ENCODE measurements at places on chromosomes 11 and 22. TPM values are rescaled to one million over a fixed set of nuclear protein-coding genes. Genes with fewer than 3 reads are reported as not detected.

Gene FOLR3
- polyA plus RNA-seq, result 0.95 TPM

Gene HORMAD2
- not detected for polyA plus RNA-seq

Gene RCOR2
- polyA plus RNA-seq, result 0.64 TPM

Gene SCGB1A1
- not detected for polyA plus RNA-seq

Gene SAMM50
- 18.7 TPM for polyA plus RNA-seq

Gene PATE2
- polyA plus RNA-seq, result not detected

Gene OR51B4
- polyA plus RNA-seq, result not detected

Gene ANAPC15
- 80.0 TPM for polyA plus RNA-seq

Gene HBG1
- polyA plus RNA-seq, result not detected

Gene PHLDA2
- 8.9 TPM for polyA plus RNA-seq

Gene SMCO4
- polyA plus RNA-seq, result 40.9 TPM

Gene MRGPRX4
- not detected for polyA plus RNA-seq

Gene PLAAT2
- polyA plus RNA-seq, result 0.30 TPM

Gene CHID1
- polyA plus RNA-seq, result 56.3 TPM

Gene CELSR1
- 0.71 TPM for polyA plus RNA-seq

Gene FGF4
- not detected for polyA plus RNA-seq

Gene CYB561A3
- 108 TPM for polyA plus RNA-seq

Gene CAPRIN1
- 202 TPM for polyA plus RNA-seq

Gene FAT3
- 0.20 TPM for polyA plus RNA-seq

Gene RAB39A
- polyA plus RNA-seq, result 1.4 TPM

Gene CHORDC1
- polyA plus RNA-seq, result 34.5 TPM

Gene TNNT3
- 10.6 TPM for polyA plus RNA-seq

Gene CYTH4
- polyA plus RNA-seq, result 11.5 TPM

Gene OR4D6
- not detected for polyA plus RNA-seq

Gene SMTNL1
- not detected for polyA plus RNA-seq

Gene NLRP14
- polyA plus RNA-seq, result not detected

Gene UPK3A
- polyA plus RNA-seq, result not detected

Gene ANO1
- 3.9 TPM for polyA plus RNA-seq

Gene CNIH2
- polyA plus RNA-seq, result 3.3 TPM

Gene SERHL2
- 3.4 TPM for polyA plus RNA-seq

Gene POU2AF1
- 0.03 TPM for polyA plus RNA-seq

Gene ALDH3B2
- not detected for polyA plus RNA-seq

Gene NXPE1
- not detected for polyA plus RNA-seq

Gene IGLL1
- polyA plus RNA-seq, result 0.48 TPM

All from adrenal gland (tissue), 19 donors.